Right ventricle myocardium superior (tissue), 1 donor: ENCODE measurements at places on chromosomes 7 and 10.

DNA sequence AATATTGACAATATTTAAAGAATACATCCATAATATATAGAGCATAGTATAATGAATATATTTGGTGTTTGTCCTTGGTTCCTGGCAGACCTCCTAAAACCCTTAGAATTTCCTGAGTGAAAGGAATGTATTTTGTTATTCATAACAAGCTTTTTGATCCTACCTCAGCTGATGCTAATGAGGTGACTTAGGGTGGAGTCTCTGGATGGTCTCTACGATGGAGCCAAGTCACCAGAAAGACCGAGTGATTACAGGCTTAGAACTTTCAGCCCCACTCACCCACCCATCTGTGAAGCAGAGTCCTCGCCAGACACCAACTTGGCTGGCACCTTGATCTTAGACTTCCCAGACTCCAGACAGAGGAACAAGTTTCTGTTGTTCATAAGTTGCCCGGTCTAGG, 35.9 kb downstream of the UPF2 start:
- DNase-seq: no peak

- no peak for DNase-seq
Measured at GRCh38 chr7:74226633-74227032, 16.8 kb downstream of the LAT2 start.

DNA sequence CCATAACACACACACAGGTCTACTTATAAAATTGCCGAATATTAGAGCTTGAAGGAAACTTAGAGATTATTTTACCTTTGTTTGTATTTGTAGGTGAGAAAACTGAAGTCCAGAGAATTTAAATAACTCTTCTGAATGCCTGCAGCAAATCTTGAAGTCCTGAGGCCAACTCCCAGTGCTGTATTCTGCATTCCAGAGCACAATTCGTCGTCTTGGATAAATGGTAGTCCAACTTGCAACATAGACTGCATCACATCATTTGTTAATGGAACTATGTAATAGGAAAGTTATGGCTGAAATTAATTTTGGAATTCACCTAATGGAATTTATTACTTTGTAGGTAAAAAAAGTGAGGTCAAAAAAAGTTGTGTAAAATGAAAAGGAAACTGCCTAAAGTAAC, 37.3 kb upstream of the SEMA3D start:
- no peak for DNase-seq

- DNase-seq: no peak
Measured at GRCh38 chr10:122073508-122073907, 84.5 kb downstream of the TACC2 start.

- no peak for DNase-seq
Measured at GRCh38 chr10:129614341-129614740, 147.3 kb downstream of the MGMT start.
